ENCODE measurements at places on chromosomes 1 and 21.

DNA sequence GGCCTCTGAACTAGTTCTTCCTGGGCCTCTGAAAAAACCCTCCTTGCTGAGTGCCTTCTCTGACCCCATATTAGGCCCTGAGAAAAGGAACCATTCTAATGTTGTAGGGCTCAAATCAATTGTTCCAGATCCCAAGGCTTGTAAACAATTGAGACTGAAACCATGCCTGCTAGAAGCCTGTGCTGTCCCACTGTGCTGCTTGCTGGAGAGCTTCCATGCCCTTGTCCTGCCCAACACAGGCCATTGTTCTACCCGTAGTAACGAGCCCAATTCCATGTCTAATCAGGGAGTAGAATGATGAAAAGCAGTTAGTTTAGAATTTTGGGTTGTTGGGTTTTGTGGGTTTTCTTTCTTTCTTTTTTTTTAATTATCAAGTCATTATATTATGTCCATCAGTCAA, 47.4 kb downstream of the ZNF281 start:
- no peak for DNase-seq

DNA sequence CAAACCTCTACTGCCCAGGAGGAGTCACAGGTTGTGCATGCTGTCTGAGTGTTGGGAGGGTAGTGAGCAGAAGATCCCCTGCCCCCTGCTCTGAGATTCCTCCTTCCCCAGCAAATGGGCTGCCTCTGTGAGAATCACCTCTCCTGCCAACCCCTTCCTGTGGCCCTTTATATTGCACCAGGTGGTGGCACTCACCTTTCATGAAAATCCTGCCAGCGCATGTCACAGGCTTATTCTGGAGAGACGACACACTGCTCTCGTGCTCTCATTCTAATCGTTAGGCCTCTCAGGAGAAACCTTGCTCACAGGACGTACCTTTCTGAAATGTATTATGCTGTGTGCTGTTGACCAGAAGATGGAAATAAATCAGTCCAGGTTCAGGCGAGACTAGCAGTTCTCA, 113.7 kb downstream of the RGL1 start:
- DNase-seq: no peak

- no peak for DNase-seq
These were observed 79.5 kb downstream of the NR5A2 start for GRCh38 chr1:200107004-200107470.

DNA sequence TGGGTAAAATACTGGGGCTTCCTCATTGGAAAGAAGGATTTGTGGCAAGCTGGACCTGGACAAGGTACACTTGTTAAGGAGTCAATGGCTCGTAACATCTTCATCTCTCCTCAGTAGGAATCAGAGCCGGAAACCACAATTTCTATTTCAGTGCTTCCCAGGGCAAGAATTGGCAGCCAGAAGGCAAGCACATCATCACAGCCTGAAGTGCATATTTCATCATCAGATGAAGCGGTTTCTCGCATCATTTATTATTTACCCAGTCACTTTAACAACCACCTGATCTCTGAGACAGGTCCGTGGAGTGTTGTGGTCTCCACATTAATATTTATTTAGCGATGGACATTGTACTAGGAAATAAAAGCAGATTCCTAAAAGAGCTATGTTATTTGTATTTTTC, 55.0 kb downstream of the KCNJ15 start:
- DNase-seq: no peak

DNA sequence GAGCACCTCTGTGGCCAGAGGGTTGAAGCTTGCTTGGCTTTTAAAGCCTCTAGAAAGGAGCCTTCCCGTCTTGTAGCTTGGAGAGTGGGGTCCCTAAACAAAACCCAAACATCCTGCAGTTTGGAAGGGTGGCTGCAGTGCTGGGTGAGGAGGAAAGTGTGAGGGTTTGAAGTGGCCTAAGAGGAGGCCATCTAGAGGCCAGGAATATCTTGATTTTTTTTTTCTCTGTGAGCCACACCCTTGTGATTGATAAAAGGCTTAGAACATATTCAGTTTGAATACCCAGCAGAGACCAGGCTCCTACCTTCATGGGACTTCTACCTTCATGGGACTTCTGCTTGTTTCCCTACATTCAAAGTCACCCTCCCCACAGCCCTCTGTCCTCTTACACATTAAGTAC, 37.3 kb upstream of the PIGV start:
- DNase-seq: no peak

DNA sequence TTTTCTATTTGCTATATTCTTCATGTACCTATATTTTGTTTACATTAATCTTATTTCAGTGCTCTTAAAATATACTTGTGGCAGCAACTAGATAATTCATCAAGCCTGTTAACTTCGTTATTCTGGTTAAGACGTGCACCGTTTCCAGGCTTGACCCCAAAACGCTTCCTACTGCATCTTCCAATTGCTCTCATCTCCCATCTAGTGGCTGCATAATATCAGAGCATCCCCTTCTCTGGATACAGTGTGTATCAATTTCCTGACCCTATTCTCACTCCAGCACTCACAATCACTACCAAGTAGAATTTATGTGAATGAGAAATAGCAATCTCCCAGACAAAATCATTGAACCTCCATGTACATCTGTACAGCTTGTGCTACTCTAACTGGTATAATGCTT, 1280.3 kb upstream of the B3GALT2 start:
- no peak for DNase-seq

GRCh38 chr21:44614961-44615391, 3.1 kb downstream of the KRTAP10-8 start:
- DNase-seq: no peak

DNA sequence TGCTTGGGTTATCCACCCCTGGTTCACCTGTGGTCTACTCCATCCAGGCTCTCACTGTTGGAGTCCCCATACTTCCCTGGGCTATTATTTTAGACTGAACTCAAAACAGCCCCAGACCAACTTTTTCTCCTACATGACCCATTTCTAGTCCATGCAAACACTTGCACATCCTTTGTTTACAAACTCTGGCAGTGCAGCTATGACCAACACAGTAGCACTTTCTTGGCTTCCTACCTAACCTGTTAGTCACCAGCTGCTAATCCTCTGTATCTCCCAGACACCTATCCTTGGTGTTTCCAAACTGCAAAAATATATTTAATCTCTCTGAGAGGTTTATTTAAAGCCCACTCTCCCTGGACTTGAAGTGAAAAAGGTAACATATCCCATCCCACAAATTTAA, 90.8 kb downstream of the DDAH1 start:
- no peak for DNase-seq

- DNase-seq: no peak
These were observed 80.4 kb upstream of the EFHD2 start for GRCh38 chr1:15329104-15329820.

- DNase-seq: no peak
These were observed 82.1 kb upstream of the CCDC190 start for GRCh38 chr1:162942916-162943559.

DNA sequence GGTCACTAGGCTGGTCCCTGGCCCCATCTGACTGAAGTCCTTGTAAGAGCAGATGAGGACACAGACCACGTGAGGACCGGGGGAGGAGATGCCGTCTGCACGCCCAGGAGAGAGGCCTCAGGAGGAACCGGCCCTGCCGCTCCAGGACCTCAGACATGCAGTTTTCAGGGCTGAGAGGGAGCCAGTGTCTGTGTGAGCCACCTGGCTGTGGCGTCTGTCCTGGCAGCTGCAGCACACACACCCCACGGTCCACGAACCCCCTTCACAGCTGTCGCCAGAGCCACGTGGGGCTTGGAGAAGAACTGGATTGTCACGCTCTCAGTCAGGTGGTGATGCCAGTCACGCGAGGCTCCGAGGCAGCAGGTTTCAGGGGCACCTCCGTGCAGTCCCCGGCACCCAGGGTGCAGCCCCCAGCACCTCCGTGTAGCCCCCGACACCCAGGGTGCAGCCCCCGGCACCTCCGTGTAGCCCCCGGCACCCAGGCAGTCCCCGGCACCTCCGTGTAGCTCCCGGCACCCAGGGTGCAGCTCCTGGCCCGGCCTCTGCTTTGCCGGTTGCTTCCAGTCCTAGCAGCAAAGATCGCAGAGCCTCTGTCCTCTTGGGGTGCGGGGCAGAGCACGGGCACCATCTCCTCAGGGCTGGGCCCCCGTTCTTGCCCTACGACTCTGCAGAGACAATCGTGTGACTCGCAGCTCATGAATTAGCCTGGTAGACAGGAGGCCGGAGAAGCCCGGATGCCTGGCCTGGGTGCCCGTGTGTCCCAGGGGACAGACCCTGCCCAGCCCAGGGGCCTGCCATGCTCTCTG, 19.0 kb upstream of the SUMO3 start:
- DNase-seq: no peak

DNA sequence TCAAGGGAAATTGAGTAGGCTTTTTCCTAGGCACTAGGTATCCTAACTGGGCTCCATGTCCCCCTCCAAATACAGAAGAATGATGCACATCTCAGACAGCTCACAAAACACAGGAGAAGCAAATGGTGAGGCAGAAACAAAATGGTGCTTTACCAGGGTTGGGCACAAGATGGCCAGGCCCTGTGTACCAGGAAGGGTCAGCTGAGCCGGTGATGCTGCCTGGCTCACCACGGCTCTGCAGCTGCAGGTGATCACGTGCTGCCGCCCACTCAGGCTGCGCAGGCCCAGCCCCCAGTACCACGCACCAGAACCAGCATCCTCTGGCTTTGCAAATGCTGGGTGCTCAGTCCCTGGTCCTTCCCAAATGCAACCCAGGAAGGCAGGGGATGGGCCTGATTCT, 993 bp upstream of the DSCAM start:
- no peak for DNase-seq

GRCh38 chr1:59976194-59977074, 49.9 kb upstream of the CYP2J2 start:
- no peak for DNase-seq
